DND-41 (cell line): ENCODE measurements at places on chromosomes 3 and 15.

DNA sequence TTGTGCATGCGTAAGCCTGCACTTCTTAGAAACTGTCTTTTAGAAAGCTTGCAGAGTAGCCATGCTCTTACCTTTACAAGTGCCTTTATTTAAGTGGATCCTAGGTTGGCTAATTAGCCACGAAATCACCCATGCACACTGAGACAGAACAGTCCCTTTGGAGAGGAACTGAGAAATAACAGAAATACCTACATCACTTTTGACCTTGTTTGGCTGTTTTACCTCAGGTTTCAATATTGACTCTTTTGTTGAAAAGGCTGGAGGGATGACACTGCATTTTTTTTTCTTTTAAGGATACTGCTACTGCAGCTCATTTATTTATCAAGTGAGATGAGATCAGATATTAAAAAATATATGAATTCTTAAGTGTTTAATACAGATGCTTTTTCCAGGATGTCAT, 155.6 kb upstream of the GOLIM4 start:
- DNase-seq = no peak

DNA sequence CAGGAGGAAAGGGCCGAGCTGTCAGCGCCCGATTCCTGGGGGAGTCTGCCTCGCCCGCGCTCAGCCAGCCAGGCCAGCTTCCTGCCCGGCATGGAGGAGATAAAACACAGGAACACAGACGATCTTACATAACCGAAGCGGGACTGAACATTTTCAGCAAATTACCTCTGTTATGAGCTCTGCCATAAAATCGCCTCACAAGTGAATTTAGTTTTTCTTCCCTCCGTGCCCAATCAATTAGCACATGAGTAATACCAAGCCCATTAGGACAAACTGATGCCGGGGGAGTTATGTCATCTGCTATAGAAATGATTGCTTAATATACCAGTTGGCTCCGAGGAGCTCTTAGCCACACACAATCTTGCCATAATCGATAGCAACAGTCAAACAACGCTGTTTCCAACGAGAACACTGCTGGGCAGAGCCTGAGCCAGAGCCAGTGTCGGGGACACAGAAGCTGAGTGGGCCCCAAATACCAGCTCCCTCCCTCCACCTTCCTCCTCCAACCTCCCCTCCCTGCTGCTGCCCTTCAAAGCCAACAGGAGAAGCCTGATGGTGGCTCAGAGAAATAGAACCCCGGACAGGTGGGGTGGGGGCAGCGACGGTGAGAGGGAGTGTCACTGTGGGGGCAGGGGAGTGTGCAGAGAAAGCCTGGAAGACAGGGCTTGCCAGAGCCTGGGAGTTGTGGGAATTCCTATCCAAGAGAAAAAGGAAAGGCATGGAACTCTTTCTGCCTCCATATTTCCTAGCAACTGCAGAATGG, 279.4 kb upstream of the TLE3 start:
- no peak for DNase-seq

DNA sequence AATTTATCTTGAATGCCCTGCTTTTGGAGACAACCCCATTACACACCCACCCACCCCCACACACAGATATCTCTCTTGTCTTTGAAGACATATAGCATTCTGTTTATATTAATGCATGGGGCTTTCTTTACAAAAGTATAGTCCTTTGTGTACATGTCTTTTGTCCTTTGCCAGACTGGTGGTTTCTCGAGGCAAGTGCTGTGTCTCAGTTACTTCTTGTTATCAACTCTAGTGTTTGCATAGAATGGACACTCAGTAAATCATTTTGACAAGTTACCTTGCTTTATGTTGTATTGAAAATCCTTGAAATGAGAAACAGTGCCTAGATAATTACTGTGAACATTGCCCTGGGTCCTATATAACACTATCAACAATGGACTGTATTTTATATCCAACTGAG, 33.9 kb downstream of the KBTBD8 start:
- DNase-seq = no peak

DNA sequence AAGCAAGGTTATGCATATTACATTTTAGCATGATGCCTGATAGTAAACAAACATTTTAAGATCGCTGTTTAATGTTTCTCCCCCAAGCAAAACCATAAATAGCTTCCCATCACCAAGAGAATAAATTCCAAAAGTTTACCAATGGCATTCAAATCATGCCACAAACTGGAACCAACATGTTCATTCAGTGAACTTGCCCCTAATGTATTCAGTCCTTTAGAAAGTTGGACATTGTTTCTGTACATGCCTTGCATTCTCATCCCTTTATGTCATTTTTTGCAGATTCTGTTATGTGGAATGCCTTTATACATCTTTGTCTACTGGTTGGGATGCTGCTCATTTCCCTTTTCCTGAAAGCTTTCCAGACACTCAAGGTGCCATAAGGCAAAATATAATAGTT, 105.5 kb downstream of the PYDC2 start:
- no peak for DNase-seq

DNA sequence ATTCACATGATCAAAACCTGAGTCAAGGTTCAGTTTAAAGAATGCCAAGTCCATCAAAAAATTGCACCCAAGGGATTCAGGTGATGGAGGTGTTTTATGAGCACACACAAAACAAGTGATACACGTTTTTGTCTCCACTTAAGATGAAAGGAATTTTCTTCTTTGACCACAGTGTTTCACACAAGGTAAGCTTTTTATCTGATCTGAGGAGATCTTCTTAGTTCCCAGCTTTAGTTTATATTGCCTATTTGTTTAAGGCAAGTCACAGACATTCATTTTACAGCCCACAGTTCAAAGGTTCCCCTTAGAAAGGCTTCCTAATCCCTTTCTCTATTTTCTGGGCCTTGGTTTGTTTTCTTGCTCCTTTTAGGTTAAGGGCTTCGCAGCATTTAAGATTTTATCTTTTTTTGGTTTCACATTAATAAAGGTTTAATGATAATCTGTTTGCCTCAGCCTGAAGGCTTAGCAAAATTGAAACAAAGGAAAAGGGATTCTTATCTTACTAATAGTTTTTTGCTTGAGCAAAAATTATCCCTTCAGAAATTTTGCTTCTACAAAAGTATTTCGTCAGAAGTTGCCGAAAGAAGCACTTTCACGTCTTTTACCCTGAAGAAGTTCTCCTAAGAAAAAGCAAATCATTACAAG, 420.5 kb upstream of the NAALADL2 start:
- DNase-seq = no peak

- peak; percentile 36 for DNase-seq
These were observed 3.5 kb upstream of the MEF2A start for GRCh38 chr15:99562238-99562637.

- no peak for DNase-seq
These were observed 30.4 kb downstream of the ATG3 start for GRCh38 chr3:112531358-112531781.

- DNase-seq = no peak
These were observed 404.7 kb downstream of the SOX2 start for GRCh38 chr3:182116386-182116785.
